ENCODE measurements at places on chromosomes 7 and 10.
A peak's percentile ranks its signal among the peaks of the same experiment; 100 is the strongest.

DNA sequence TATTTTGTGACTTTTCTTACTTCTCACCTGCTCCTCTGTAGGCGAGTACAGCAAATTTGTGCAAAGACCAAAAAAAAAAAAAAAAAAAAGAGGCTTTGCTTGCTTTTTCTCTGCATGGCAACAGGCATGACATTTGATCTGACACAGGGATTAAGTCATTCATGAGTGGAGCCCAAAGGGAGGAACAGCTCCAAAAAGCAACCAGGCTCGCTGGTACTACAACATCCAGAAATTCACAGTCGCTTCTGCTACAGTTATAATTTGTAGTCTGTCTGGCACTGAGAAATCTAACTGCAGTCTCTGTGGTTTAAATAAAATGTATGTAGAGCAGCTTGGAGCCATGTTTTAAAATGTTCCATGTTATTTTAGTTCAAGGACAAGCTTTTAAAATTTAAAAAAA, 31.7 kb downstream of the MKX start:
- DNase-seq, result no peak

- DNase-seq, result no peak
Measured at GRCh38 chr10:129911451-129912165, 52.5 kb downstream of the EBF3 start.

GRCh38 chr7:106038916-106039315, 73.2 kb downstream of the SYPL1 start:
- DNase-seq, result no peak

DNA sequence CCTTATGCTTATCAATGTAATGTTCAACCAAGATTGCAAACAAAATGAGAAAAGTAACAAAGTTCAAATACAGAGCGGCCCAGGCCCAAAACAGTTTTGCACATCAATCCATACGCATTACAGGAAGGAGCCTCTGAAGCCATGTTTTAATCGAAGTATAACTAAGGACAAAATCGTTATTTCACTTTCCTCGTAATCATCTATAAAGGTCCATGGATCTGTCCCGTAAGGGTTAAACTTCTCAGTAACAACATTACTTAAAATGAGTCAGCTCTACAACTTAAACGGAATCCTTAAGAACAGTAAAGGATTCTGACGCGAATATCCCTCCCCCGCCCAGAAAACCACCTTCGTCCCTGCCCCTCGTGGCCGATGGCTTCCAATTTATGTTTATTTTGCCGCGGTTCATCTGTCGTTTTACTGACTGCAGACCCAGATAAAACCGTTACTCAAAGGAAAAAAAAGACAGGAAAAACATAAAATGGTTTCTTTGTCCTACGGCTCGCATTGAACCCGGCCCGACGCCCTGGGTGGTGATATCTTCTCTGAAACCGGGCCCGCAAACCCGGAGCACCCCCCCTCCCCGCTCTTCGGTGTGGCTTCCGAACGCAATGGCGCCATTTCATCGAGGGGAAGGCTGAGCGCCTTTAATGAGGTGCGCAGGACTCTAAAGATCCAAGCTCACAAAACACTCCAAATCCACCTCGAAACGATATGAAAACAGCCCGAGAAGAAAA, 1.1 kb downstream of the HNRNPA2B1 start:
- peak; percentile 64 for DNase-seq

GRCh38 chr10:105742184-105742583, 1101.1 kb downstream of the SORCS3 start:
- no peak for DNase-seq

- DNase-seq, result no peak
Measured at GRCh38 chr7:44621034-44621749, 14.8 kb downstream of the OGDH start.

DNA sequence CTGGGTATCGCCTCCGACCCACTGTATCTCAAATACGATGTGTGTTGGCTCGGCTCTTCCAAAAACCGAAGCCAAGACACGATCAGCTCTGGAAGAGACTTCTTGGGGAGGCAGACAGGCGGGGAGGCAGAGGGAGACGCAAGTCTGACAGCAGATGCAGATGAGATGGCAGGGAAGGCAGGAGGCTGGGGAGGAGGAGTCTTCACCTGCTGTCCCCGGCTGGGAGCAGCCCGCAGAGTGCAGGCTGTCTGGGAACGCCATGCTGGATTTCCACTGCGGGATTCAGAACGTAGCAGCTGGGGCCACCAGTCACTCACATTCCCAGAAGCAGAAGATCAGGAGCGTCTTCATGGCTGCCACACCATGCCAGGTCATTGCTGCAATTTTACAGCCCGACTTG, 29.4 kb downstream of the CTBP2 start:
- no peak for DNase-seq

- DNase-seq, result no peak
Measured at GRCh38 chr7:69992938-69993337, 394.7 kb downstream of the AUTS2 start.

DNA sequence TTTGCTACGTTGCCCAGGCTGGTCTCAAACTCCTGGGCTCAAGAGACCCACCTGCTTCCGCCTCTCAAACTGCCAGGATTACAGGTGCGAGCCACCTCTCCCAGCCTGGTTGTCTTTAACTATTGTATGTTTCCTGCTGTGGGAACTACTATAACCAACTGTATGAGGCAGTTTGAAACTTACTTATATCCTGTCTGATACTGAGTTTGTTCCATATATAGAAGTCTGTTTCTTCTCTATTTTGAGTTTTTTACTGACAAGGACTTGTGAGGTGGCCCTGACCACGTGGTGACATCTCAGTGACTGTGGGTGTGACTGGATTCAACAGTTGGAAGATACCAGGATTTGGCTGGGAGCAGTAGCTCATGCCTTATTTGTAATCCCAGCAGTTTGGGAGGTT, 14.2 kb downstream of the FBH1 start:
- DNase-seq, result no peak

DNA sequence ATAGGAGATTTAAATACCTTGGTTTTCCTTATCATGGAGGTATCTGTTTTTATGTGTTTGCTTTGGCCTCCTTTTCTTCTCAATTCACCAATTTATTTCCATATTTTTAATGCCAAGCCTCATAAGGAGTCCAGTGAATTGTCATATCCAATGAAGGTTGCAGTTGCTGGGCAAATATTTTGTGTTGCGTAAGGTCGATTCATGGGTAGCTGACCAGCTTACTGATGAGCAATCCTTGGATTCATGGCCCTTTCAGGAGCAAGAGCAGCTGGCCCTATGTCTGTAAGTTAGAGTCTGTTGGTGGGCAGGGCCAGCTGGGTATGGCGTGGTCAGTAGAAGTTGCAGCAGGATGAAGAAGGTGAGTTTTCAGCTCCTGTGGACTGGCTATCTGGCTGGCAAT, 182.9 kb downstream of the PFKFB3 start:
- DNase-seq, result no peak

GRCh38 chr7:117395743-117396142, 31.6 kb downstream of the ASZ1 start:
- no peak for DNase-seq

DNA sequence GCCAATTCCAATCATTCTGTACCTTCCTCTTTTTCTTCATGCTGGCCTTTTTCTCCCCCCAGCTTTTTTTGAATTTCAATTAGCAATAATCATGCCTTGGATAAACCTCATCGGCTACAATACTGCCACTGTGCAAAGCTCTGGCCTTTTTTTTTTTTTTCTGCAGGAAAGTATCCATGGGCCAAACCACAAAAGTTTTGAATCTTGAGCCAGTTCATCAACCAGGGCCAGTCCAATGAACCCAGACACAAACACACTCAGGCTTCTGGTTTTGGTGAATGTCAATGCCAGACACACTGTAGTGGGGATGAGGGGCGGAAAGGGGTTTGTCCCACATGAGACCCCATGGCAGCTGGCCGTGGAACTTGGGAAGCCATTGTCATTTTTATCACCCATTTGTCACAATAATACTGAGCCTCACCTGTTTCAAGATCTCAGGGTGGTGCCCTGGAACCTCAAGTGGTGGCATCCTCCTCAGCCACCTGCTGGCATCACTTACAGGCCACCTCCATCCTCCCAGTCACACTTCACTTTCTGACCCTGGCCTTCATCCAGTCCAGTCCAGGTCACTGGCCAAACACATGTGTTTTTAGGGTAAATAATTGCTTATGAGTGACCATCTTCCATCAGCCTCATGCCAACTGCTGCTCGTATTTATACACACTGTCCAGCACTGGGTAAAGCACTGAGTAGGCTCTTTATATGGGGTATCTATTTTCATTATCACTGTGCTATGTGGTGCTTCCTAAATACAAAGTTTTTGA, 40.8 kb upstream of the TSPAN33 start:
- no peak for DNase-seq

GRCh38 chr7:33643530-33643929, 261.8 kb upstream of the BMPER start:
- no peak for DNase-seq

DNA sequence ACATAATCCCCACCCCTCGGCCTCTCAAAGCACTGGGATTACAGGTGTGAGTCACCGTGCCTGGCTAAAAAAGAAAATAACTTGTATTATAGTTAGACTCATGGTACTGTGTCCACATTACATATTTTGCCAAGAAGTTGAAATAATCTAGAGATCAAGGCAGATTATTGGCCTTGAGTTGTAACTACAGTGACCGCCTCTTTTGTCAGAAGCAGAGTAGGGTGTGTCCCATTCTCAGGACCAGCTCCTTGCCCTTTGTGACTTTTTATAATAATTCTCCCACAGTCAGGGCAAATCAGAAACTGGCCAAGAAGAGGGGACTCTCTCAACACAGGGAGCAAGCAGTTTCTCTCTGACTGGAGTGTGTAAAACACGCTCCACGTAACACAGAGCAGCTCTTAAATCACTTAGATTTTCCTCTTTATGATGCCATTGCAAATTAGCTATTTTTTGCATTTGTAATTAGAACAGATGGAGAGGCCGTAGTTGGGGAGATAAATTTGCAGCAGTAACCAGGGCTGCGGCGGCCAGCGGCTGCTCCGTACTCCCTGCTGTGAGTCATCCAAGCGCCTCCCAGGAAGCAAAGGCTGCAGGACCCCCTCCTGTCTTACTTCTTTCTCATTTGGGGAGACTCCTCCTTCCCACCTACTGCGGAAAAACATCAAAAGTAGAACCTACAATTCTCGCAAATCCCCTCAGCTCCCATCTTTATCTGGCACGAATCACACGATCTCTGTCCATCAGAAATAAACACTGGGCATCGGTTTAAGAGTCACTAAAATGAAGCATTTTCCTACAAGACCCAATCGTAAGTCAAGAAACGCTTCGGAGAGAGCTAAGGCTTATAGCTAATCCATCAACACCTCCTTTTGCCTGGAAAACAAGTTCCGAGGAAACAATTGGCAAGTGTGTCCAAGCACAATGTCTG, 32.1 kb upstream of the MSRB2 start:
- DNase-seq, result no peak

- no peak for DNase-seq
Measured at GRCh38 chr7:35448486-35448885, 194.6 kb upstream of the TBX20 start.

- DNase-seq, result no peak
Measured at GRCh38 chr7:43179393-43179792, 66.9 kb downstream of the HECW1 start.

GRCh38 chr10:128178302-128178958, 52.2 kb upstream of the MKI67 start:
- DNase-seq, result peak; percentile 47

- no peak for DNase-seq
Measured at GRCh38 chr7:2823130-2823529, 21.0 kb downstream of the GNA12 start.

GRCh38 chr10:113128450-113129070, 178.5 kb downstream of the TCF7L2 start:
- DNase-seq, result no peak

DNA sequence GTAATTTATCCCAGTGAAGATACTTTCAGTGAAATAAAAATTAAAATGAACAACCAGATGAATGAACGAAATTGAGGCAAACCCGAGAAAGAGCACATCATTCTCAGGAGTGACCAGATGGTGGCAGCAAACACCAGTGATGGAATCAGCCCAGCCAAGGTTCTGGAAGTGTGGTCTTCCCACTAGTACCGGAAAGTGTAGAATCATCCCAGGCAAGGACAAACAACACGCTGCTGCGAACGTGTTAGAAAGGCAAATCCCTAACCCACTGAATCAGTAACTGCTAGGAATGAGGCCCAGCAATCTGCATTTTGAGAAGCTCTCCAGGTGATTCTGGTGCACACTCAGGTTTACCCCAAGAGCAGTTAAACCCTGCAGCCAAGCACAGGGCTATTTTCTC, 15.5 kb upstream of the SLC18A3 start:
- no peak for DNase-seq

DNA sequence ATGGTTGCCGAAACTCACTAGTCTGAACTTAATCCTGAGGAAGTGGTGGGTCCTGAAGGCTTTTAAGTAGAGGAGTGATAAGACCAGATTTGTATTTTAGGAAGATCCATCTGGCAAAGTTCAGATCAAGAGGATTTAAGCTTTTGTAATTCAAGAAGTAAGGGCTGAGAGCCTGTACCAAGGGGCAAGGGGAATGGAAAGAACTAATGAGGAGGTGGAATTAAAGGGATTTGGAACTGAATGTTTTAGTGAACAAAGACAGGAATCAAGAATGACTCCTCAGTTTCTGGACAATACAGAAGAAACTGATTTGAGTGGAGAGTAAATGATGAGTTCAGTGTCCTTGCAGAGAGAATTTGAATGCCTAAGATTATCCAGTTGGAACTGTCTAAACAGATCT, 249.0 kb downstream of the C7orf25 start:
- DNase-seq, result no peak

DNA sequence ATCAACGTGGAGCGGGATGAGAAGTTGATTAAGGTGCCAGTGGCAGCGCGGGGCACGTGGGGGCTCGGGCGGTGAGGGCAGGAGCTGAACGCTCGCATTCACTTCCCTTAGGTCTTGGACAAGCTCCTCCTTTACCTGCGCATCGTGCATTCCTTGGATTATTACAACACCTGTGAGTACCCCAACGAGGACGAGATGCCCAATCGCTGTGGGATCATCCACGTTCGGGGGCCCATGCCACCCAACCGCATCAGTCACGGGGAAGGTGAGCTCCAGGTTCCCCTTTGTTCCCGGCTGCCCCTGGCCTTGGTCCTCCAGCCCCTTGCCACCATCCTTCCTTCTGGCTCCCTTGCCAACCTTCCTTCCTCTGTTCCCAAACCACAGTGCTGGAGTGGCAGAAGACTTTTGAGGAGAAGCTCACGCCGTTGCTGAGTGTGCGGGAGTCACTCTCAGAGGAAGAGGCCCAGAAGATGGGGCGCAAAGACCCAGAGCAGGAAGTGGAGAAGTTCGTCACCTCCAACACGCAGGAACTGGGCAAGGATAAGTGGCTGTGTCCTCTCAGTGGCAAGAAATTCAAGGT, 2.5 kb downstream of the UFSP1 start:
- no peak for DNase-seq

DNA sequence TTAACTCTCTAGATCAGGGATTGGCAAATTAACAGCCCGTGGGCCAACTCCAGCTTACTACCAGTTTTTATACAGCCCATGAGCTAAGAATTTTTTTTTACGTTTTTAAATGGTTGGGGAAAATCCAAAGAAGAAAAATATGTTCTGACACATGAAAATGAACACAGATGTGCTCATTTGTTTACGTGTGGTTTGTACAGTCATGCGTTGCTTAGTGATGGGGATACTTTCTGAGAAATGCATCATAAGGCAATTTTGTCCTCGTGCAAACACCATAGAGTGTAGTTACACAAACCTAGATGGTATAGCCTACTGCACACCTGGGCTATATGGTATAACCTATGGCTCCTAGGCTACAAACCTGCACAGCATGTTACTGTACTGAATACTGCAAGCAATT, 8.3 kb upstream of the SMKR1 start:
- DNase-seq, result no peak

- DNase-seq, result no peak
Measured at GRCh38 chr10:25142116-25142864, 32.5 kb upstream of the GPR158 start.

All from stimulated activated CD4-positive, alpha-beta T cell treated with anti-CD3 and anti-CD28 coated beads, Interleukin-4, amount 100 ng/mL, for 1 hour (primary cell).